ENCODE measurements at places on chromosomes 5 and 9.

- DNase-seq = no peak
Measured at GRCh38 chr5:166709691-166710090, 1581.8 kb upstream of the WWC1 start.

GRCh38 chr5:176677209-176677939 lies 30.1 kb downstream of the TSPAN17 start:
- DNase-seq = no peak

- no peak for DNase-seq
Measured at GRCh38 chr9:128106940-128107467, 20.5 kb downstream of the PTGES2 start.

DNA sequence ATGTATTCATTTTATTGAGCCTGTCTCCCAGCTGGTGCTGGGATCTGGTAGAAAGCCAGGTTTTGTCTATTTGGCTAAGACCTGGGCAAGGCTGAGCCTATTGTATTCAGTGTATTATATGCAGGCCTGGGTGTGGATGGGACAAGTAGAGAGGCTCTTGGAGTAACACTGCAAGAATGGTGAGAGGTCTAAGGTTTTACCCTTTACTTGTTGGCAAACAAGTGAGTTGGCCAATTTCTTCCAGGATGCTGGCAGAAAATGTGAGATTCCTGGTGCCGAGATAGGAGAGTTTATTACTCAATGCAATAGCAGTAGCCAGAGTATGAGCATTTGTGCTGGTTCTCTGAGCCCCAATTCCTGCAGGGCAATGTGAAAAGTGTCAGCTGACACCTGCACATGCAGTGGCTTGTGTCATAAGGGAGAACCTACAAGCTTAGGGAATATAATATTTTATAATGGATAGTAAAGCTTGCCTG lies 141.7 kb upstream of the PRLR start:
- no peak for DNase-seq

GRCh38 chr9:97925497-97926334 lies 3.4 kb upstream of the TRMO start:
- DNase-seq = no peak

All from common myeloid progenitor, CD34-positive (primary cell).